ENCODE measurements at places on chromosomes 4 and X.

- peak; percentile 50 for DNase-seq
These were observed 42.0 kb downstream of the MAP7D3 start for GRCh38 chrX:136209016-136209738.

DNA sequence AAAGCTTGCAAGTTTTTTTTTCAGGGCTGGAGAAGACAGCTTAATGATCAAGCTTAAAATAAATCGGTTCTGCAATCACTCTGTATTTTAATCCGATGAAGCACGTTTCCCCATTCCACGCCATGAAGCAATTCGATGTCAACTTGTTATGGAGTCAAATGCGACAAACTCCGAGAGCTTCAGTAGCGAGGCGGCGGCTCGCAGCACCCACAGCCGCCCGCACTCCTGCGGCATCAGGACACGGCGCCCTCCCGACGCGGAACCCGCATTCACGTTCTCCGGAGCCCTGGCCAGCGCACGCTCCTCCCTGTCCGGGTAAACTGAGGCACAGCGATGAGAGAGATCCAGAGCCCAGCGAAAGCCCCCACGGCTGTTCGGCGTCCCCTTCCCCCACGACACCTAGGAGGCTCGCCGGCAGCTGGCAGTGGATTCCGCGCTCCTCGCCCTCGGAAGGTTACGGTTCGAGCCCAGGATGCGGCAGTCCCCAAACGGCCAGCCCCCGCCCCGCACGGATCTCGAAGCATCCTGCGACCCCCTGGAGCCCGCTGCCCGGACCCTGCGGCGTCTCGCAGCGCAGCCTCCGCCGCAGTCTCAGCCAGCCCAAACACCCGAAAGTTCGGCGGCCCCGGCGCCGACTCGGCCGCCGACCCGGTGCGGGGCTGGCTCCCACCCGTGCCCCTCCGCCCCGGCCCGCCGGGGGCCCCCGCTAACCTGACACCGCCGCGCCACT is 507 bp downstream of the MFAP3L start:
- no peak for DNase-seq

DNA sequence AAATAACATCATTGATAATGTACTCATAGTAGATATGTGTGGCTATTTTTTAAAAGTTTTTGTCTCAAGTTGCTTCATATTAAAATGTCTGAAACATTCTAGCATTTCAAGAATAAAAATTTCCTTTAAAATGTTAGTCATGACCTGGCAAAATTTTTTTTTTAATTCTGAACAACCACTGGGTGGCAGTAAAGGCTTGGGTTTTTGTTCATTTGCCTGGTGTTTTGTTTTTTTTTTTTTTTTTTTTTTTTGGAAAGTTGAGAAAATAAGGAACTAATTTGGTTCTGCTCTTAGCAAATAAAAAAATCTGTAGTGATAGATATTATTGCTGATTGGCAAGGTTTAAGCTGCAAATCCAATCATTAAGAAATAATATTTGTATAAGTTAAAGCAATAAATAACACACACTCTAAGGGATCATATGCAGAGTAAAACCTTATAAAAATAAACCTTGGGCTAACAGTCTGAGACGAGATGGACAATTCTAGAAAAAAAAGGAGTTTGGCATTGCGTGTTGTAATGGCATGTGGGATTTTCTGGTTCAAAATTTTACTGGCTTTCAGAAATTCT is 81.4 kb downstream of the CEP44 start:
- DNase-seq, result peak; percentile 54

DNA sequence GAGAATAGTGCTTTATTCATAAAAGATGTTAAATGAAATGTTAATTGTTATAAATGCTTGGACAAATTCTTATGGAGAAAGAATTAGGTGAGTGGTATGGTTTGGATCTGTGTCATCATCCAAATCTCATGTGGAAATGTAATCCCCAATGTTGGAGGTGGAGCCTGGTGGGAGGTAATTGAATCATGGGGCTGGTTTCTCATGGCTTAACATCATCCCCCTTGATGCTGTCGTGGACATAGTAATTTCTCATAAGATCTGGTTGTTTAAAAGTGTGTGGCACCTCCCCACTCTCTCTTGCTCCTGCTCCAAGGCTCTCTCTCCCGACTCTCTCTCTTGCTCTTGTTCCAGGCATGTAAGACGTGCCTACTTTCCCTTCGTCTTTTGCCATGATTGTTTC is 22.5 kb downstream of the GYPE start:
- no peak for DNase-seq

DNA sequence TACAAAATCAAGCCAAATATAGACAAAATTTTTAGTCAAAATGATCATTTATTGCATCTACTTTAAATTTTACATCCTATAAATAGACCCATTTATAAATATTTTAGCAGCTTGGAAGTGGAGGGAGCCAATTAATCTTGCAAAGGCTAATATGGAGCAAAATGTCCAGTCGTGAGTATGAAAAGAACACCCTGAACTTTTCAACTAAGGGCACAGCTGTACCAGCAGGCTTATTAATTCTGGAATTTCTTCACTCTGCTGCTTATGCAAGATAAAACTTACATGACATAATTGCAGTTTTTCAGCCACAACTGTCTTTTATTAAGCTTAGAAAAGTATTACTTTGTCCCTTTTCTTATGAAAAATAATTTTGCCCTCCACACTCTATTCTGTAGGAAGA is 22.9 kb upstream of the USP53 start:
- DNase-seq, result no peak

DNA sequence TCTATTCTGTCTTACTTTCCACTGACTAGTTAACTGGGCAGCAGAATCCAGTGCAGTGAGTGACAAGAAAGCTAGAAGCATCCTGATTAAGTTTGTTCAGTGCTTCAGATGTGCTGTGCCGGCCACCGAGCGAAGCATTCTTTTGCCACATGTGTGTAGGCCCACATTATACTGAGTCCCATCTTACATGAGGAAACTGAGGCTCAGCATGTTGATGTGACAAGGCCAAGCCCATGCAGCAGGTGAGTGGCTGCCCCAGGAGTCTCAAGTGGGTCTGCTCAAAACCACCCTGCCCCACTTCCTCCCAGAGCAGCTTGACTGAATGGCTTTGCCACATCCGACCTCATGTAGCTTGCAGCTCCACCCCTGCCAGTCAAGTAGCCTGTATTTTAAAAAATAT is 50.5 kb downstream of the RHOH start:
- no peak for DNase-seq

- peak; percentile 61 for DNase-seq
These were observed 25.0 kb upstream of the UBA6 start for GRCh38 chr4:67725981-67726380.

Data from PC-3 (cell line).